Activated CD8-positive, alpha-beta memory T cell treated with anti-CD3 and anti-CD28 coated beads, Interleukin-2, amount 10 ng/mL, durations not matched to agents 7 days and 5 days (primary cell): ENCODE measurements at places on chromosomes 7 and 10. TPM values are rescaled to one million over a fixed set of nuclear protein-coding genes. Genes with fewer than 3 reads are reported as not detected.

DNA sequence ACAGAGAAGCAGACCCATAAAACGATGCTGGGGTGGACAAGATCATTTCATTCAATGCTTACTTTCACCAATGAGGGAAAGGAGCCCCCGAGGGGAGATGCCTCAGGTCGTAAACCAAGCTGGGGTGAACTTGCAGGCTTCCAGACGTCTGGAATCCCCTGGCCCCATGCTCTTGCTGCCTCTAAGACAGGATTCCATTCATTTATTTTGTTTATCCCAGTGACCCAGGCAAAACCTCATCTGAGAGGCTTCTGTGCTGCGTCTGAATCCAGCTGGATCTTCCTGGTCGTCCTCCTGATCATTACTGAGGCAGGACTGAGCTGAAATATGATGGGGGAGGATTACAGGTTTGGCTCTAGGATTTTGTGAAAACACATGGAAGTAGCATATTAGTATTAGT is 182.9 kb downstream of the MYOF start:
- no peaks in the 10 kb centered on the region for H3K36me3 ChIP-seq
- no peak overlapping the region for H3K27ac ChIP-seq
- no peaks in the 10 kb centered on the region for H3K4me1 ChIP-seq
- H3K27me3 ChIP-seq, result peaks cover 13% of the 10 kb centered on the region
- DNase-seq, result no peak
- H3K4me3 ChIP-seq, result no peak overlapping the region

ITPRID1 gene
- not detected for total RNA-seq

ENTPD1 gene
- 150 TPM for total RNA-seq

GALNT17 gene
- total RNA-seq, result not detected

GRCh38 chr7:70504254-70504653 is 627.7 kb upstream of the GALNT17 start:
- DNase-seq, result no peak
- H3K36me3 ChIP-seq, result no peaks in the 10 kb centered on the region
- no peaks in the 10 kb centered on the region for H3K27me3 ChIP-seq
- no peaks in the 10 kb centered on the region for H3K4me1 ChIP-seq
- H3K4me3 ChIP-seq, result no peak overlapping the region

MACROH2A2 gene
- 6.3 TPM for total RNA-seq

DNA sequence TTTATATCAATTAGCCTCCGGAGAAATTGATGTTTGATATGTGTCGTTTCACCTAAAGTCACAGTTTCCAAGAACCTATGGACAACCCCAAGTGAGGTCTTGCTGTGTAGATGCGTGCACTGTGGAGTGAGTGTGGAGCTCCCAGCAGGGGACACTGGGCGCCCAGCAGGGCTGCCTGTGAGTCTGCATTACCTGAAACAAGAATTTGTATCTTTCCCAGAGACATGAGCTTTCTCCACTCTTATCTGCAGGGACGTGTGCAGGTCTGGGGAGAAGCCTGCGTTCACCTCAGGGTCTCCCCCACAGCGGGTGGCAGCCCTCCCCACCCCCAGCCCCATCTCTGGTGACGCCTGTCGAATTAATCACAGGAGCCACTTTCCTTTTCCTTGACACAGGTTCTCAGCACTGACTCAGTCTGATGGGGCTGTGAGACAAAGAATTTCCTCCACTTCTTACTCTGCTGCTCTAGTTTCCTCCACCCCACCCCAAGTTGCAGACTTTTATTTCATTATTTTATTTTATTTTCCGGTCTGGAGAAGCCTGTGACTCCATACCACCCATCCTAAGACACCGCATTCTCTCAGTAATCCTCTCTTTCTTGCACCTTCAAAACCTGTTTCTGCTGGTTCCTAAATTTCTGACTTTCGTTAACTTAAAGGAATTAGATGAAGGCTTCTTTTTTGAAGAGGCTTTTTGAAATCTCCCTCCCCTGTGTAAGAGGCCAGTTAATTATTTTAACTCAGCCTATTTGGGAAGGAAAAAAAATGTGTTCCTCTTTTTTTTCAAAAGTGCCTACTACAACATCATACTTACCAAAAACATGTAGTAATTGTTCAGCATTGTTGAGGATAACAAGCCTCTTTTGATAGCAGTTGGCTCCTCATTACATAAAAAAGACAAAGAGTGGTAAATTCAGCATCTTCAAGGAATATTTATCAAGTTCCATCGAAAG is 17.0 kb upstream of the INSIG1 start:
- H3K27ac ChIP-seq, result no peak overlapping the region
- DNase-seq, result no peak
- H3K27me3 ChIP-seq, result peaks cover 31% of the 10 kb centered on the region
- H3K36me3 ChIP-seq, result peaks cover 2% of the 10 kb centered on the region
- peaks cover 73% of the 10 kb centered on the region for H3K4me1 ChIP-seq

CCSER2 gene
- total RNA-seq, result 52.7 TPM

DNA sequence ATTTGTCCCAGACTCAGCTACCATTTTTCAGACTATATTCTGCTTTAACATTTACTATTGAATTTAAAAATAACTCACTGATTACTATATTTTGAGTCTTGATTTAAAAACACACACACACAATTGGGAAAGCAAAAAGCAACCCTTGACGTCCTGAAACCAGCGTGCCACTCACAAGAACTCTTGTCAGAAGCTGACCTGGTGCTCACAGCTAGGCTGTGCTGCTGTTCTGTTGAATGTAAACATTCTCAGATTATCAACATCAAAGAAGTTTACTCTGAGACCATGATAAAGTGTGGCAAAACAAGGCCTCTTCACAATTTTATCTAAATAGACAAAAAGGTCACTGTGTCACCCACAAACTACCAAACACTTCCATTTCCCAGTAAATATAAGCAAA is 62.6 kb upstream of the CACNA2D1 start:
- DNase-seq, result no peak
- no peaks in the 10 kb centered on the region for H3K36me3 ChIP-seq
- H3K27me3 ChIP-seq, result no peaks in the 10 kb centered on the region
- H3K27ac ChIP-seq, result no peak overlapping the region
- H3K4me3 ChIP-seq, result no peak overlapping the region
- no peaks in the 10 kb centered on the region for H3K4me1 ChIP-seq

- H3K27ac ChIP-seq, result no peak overlapping the region
- no peak for DNase-seq
- no peaks in the 10 kb centered on the region for H3K36me3 ChIP-seq
- peaks cover 5% of the 10 kb centered on the region for H3K4me1 ChIP-seq
- no peak overlapping the region for H3K4me3 ChIP-seq
Observed at GRCh38 chr10:12727832-12728215, 273.7 kb downstream of the CCDC3 start.

SEMA3E gene
- not detected for total RNA-seq

CAV2 gene
- not detected for total RNA-seq

DNA sequence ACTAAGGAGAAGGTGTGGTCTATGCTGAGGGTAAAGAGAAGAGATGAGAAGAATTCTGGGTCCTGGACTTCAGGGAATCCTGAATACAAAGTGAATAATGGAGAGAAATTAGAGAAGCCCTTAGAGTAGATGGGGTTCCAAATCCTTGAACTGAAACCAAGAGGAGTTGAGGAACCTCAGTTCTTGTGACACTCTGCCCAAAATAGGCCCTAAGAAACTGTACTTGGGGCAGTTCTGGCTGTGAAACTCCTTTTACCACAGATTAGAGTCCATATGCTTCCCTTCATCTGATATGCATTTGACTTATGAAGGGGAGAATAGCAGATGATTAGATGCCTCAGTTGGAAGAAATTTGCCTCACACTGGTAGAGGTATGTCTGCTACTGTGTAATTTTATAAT is 19.0 kb downstream of the TES start:
- DNase-seq, result no peak
- H3K36me3 ChIP-seq, result no peaks in the 10 kb centered on the region
- no peaks in the 10 kb centered on the region for H3K27me3 ChIP-seq
- peaks cover 71% of the 10 kb centered on the region for H3K4me1 ChIP-seq

GRCh38 chr7:40538281-40538680 is 403.5 kb downstream of the SUGCT start:
- H3K4me3 ChIP-seq, result no peak overlapping the region
- H3K36me3 ChIP-seq, result no peaks in the 10 kb centered on the region
- no peaks in the 10 kb centered on the region for H3K4me1 ChIP-seq
- no peak overlapping the region for H3K27ac ChIP-seq
- no peaks in the 10 kb centered on the region for H3K27me3 ChIP-seq
- no peak for DNase-seq

DNA sequence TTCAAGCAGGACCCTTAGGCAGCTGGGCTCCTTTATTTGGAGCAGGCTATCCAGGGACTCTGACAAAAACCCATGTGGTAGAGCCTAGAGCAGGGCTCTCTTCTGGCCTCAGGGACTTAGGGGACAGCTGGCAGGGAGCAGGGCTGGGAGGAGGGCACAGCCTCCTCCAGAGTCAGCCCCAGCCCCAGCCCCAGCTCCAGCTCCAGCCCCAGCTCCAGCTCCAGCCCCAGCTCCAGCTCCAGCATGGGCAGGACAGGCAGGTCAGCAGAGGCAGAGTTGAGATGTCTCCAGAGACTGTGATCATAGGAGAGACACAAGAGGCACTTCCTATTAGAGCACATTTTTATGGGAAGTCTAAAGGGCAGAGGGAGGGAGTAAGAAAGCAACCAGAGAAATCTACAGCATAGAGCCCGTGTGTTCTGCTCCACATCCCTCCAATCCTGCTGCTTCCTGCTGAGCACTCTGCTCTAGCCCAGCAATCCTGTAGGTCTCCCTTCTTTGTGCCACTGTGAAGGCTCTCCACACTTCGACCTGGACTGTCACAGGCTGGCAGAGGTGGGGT is 13.3 kb upstream of the C10orf53 start:
- H3K27ac ChIP-seq, result no peak overlapping the region
- H3K36me3 ChIP-seq, result no peaks in the 10 kb centered on the region
- no peaks in the 10 kb centered on the region for H3K4me1 ChIP-seq
- H3K4me3 ChIP-seq, result no peak overlapping the region

GRCh38 chr7:50657341-50657873 is 92.2 kb upstream of the DDC start:
- peaks cover 5% of the 10 kb centered on the region for H3K36me3 ChIP-seq
- no peak for DNase-seq
- H3K4me3 ChIP-seq, result no peak overlapping the region
- peaks cover 5% of the 10 kb centered on the region for H3K27me3 ChIP-seq
